ENCODE measurements at places on chromosomes 12 and 14. TPM values are rescaled to one million over a fixed set of nuclear protein-coding genes. Genes with fewer than 3 reads are reported as not detected.
A peak's percentile ranks its signal among the peaks of the same experiment; 100 is the strongest.

GRCh38 chr14:95555053-95555452 is 20.2 kb downstream of the GLRX5 start:
- no peak for DNase-seq

GRCh38 chr12:94988471-94988870 is 15.0 kb downstream of the NDUFA12 start:
- no peak for DNase-seq

GRCh38 chr14:68193970-68194681 is 374.5 kb downstream of the RAD51B start:
- DNase-seq: no peak

GRCh38 chr12:115023279-115024265 is 339.6 kb upstream of the TBX3 start:
- no peak for DNase-seq

Gene ENDOU
- total RNA-seq: not detected

- DNase-seq: no peak
Observed at GRCh38 chr14:74634964-74635363, 22.9 kb upstream of the LTBP2 start.

Gene PARPBP
- 1.2 TPM for total RNA-seq

- DNase-seq: peak; percentile 67
Observed at GRCh38 chr14:22386924-22387775, 201.9 kb downstream of the DAD1 start.

GRCh38 chr14:104290756-104291122 is 152.4 kb downstream of the KIF26A start:
- peak; percentile 5 for DNase-seq

- DNase-seq: no peak
Observed at GRCh38 chr12:55718015-55718414, 2.2 kb downstream of the BLOC1S1 start.

DNA sequence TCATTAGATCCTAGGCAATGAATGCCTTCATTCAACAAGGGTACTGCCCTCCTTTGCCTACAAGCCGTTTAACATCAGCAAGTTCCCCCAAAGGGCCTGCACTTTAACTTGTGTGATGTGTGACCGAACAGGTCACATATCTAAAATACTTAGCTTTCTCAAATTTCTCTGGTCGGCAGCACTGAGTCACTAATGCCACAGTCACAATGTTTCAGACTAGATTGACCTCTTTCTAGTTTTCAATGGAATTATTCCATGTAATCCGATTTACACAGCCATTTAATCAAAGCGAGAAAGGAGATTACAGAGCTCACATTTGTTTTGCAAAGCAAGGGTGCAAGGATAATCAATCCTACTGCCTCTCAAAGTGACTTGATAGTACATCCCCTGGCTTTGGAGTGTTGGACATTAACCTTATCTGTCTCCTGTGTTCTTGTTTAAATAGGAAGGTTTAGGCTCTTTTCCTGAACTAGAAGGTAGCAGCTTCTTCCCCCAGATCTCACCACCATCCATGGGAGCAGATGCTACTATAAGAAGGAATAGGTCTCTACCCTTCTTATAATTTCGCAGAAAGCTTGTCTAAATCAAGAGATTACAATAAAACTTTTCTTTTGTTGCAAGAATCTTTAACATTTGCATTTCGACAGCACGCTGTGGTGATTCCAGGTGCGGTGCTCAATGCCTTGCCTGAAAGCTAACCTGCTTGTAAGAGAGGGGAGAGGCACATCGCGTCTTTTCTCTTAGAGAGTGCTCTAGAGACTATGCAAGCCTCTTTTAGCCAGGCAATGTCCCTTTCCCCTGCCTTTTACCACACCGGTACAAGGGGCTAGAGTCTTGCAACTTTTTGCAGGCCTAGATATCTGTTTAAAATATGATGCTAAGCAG is 1.8 kb downstream of the KITLG start:
- DNase-seq: no peak

- no peak for DNase-seq
Observed at GRCh38 chr14:58740379-58740935, 102.7 kb downstream of the DACT1 start.

DNA sequence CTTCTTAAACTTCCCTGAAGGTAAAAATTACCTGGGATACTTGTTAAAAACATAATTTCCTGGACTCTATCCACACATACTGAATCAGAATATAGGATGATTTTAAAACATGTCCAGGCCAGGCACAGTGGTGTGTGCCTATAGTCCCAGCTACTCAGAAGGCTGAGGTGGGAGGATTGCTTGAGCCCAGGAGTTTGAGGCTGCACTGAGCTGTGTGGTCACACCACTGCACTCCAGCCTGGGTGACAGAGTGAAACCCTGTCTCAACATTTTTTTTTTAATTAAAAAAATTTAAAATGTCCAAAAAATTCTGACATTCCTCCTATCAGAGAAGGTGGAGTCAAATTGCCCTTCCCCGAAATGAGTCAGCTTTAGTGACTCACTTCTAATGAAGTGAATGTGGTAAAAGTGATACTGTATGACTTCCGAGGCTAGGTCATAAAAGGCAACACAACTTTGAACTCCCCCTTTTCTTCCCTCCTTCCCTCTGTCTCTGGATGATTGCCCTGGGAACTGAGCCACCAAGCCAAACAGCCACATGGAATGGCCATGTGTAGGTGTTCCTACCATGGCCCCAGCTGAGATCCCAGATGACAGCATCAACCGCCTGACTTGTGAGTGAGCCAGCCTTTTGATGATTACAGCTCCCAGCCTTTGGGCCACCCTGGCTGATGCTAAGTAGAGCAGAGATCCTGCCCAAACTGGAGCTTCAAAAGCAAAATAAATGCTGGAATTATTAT is 36.3 kb downstream of the LIMA1 start:
- peak; percentile 88 for DNase-seq
